Stimulated activated CD4-positive, alpha-beta T cell treated with anti-CD3 and anti-CD28 coated beads, Interleukin-15, amount 100 ng/mL, for 1 hour (primary cell): ENCODE measurements at places on chromosomes 11 and 22.

DNA sequence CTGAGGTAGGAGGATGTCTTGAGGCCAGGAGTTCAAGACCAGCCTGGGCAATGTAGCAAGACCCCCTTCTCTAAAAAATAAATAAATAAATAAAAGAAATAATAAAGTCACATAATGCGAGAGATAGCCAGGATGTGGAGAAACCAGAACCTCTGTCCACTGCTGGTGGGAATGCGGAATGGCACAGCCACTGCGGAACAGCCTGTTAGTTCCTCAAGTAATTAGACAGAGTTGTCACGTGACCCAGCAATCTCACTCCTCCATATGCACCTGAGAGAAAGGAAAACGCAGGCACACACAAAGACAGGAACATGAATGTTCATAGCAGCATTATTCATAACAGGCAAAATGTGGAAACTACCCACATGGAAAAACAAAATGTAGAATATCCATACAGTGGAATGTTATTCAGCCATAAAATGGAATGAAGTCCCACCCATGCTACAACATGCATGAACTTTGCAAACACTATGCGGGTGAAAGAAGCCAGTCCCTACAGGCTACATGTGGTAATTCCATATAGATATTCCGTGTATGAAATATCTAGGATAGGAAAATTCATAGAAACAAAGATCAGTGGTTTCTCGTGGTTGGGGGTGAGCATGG is 27.4 kb downstream of the LIF start:
- DNase-seq, result no peak

DNA sequence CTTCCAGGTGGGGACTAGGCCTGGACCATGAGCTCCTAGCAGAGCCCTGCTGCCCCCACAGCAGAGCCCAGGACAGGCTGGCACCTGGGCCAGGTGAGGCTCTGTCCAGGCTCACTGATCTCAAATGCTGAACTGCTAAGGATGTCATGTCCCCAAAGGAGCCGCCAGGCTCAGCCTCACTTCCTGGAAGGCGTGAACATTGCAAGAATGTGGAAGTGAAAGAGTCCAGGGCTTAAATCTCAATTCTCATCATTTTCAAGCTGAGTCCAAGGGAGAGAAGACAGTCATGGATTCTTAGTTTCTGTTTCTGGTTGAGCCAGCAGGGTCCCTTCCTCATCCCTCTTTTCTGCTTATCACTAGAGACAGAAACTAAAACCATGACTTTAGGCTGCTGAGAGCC is 5.0 kb downstream of the ASCL2 start:
- no peak for DNase-seq

- DNase-seq, result no peak
Observed at GRCh38 chr11:10692531-10693115, 932 bp downstream of the IRAG1 start.

GRCh38 chr22:34914846-34915245 is 151.1 kb upstream of the ISX start:
- no peak for DNase-seq

DNA sequence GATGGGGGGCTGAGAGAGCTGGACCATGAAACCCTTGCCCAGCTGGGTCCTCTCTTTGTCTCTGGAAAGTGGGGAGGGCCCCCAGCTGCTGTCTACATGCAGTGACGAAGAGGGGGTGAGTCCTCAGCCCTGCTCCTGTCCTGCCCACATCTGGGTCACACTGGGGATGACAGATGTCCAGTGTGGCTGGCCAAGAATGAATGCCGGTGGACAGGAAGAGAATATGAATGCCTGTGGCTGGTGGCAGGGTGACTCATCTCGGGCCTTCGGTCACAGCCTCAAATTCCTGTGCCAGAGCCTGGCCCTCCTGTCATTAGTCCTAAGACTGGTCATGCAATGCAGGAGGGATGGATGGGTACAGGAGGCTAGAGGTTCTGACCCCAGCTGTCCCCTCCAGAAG is 2.2 kb upstream of the PNPLA3 start:
- no peak for DNase-seq

GRCh38 chr11:12941671-12942070 is 67.4 kb upstream of the RASSF10 start:
- no peak for DNase-seq

DNA sequence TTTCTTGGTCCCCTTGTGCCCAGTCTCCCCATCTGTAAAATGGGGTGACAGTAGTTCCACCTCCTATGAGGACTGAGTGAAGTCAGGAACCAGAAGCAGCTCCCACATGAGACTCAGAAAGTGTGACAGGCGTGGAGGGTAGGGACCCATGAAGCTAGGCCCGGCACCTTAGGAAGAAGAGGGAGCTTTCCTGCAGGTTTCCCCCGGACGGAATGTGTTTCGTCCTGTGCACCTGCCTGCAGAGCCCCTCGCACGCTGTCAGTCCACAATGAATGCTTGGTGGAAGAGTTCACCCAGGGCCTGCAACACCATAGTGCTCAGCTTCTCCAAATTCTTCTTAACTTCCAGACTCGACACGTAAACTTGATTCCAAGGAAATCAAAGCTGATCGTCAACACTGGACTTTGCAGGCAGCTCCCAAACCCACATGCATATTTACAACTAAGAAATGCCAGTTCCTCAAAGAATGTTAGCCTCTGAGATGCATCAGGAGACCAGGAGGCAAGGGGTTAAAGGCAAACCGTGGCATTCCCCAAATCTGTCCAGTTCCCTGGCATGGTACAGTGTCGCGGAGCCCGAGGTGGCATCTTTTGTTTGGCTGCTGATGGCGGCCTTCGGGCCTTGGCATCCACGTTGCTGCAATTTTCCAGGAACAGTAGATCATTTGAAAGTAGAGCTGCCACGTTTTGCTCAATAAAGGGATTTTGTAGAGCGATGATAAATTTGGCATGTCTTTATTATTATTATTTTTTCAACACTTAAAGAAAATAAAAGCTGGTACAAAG is 15.4 kb downstream of the LRP5 start:
- no peak for DNase-seq

- no peak for DNase-seq
Observed at GRCh38 chr11:34616830-34617504, 3.9 kb upstream of the EHF start.

- no peak for DNase-seq
Observed at GRCh38 chr11:115366826-115367225, 137.4 kb downstream of the CADM1 start.

- no peak for DNase-seq
Observed at GRCh38 chr11:71391352-71391751, 56.8 kb downstream of the DHCR7 start.

DNA sequence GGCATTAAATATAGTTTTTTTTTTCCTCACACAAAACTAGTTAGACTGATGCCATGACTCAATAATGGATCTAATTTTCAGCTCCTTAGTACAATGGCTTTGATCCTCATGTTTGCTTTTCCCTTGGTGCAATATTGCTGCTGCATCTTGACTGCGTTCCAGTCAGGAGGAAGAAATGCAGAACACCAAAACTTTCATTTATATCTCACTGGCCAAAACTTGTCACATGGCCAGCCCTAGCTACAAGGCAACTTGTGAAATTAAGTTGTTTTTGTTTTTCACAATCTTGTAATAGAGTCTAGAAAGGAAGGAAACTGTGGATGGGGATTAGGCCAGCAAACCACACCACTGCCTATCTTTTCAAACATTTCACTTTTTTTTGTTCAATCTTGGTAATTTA is 36.7 kb downstream of the SMC1B start:
- DNase-seq, result no peak

DNA sequence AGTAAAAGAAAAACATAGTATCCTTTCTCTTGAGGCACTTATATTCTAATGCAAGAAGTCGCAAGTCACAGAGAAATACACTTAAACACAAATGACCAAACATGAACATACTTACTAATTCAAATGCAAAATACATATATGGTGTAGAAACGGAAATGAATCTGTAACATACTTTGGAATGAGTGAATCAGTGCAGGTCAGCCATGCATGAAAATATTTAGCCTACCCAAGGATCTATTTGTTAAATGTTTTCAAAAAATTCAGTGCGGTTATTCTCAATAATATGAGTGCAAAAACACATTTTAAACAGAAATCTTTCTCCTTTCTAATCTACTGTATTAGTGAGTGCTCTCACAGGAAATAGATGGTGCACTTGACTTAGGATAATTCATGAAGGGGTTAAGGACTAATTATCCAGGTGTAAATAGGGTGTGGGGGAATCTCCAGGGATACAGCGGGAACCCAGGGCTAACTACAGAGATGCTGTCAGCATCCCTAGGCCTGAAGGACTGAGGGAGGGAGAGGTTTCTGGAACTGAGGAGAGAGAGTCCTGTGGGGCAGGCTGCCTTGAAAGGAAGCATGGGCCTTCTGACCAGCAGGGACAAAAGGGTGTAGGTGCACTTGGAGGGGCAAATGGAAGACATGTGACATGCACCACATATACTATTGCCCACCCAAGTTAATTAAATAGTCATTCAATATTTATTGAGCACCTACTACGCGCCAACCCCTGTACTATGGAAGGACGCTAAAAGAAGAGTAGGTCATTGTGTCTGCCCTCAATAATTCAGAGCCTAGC is 139.2 kb downstream of the MAML2 start:
- DNase-seq, result no peak

GRCh38 chr11:105142167-105142566 is 2.6 kb upstream of the CARD18 start:
- no peak for DNase-seq

- DNase-seq, result peak; percentile 31
Observed at GRCh38 chr11:75802913-75803820, 11.8 kb upstream of the UVRAG start.

DNA sequence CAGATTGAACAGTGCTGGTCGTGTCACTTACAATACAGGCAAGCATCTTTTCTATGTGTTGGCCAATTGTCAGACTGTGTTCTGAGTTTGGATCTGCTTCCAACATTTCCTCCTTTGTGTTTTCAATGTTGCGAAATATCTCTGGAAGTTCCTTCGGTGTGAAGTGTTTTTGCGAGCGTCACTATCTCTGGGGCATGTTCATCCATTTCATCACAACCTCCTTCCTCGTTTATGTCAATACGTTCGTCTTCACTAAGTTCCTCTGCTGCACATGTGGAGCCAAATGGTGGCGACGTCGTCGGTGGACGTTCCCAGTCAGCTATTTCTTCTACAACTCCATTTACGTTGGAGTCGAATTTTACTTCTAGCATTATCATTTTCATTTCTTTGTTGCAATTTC is 100.2 kb upstream of the LMO1 start:
- no peak for DNase-seq

- DNase-seq, result no peak
Observed at GRCh38 chr11:71322192-71322735, 69.9 kb upstream of the SHANK2 start.

DNA sequence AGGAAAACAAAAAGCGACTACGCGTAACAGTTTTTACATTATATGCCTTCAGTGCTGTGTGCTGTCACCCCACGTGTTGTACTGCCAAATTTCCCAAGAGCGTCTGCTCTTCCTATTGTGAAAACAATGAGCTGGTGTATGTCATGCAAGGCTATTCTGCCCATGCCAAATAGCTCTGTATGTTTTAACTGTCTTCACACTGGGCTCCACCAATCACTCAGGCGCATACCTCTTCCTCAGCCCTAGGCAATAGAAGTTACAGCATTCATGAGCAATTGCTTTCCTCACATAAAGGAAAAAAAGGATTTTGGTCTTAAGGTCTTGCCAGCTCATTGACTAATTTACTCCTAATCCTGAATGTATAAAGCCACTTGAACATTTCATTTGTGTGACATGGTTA is 606.8 kb downstream of the NTM start:
- no peak for DNase-seq

- no peak for DNase-seq
Observed at GRCh38 chr11:73239111-73239521, 21.0 kb downstream of the P2RY2 start.

DNA sequence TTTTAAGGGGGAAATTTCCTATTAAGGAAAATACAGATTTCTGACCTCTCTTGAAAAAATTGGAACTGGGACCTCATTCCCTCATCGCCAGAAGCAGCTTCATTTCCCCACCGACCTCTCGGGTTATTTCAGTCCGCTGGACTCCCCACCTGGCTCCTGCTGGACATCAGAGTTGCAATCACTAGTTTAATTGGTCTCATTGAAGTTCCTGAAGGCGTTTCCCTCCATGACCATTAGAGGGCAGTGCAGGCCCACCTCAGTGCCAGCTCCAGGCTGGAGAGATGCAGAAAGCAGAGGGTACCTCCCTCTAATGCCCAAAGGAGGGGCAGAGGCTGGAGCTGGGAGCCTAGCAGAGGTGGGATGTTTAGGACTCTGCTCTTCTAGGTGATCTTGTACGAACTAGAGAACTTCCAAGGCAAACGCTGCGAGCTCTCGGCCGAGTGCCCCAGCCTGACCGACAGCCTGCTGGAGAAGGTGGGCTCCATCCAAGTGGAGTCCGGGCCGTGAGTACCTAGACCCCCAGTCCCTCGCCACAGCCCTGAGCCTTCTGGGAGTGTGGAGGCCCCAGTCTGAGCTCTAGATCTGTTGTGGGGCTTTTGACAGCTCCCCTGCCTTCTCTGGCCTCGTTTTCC is 2.7 kb downstream of the CRYBB3 start:
- DNase-seq, result peak; percentile 27

- DNase-seq, result no peak
Observed at GRCh38 chr22:24341627-24342026, 71.0 kb downstream of the SPECC1L start.

- no peak for DNase-seq
Observed at GRCh38 chr11:102457865-102458264, 5.3 kb upstream of the TMEM123 start.

DNA sequence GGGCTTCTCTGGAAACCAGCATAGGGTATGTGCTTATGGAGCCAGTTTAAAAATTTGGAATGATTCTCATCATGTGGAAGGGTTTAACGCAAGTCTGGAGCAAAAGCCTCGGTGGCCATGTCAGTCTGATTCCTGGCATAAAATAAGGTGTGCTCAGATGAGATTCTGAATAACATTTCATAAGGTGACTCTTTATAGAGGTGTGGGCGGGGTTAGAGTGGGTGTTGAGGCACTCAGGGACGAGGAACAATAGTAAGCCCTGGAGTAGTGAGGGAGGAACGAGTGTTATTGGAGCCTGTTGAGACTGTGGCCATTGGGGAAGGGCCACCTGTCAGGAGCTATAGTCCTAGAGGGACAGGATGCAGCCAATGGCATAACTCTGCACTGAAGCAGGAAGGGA is 13.0 kb upstream of the KIRREL3 start:
- DNase-seq, result no peak

DNA sequence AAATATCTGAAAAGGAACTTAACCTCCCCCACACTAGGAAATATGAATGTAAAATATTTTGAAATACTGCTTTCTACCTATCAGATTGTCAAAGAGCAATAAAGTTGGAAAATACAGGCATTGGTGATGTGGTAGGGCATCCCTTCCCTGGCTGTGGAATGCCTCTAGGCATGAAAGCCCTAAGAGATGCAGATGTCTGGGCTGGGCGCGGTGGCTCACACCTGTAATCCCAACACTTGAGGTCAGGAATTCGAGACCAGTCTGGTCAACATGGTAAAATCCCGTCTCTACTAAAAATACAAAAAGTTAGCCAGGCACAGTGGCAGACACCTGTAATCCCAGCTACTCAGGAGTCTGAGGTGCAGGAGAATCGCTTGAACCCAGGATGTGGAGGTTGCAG is 22.0 kb downstream of the ARAP1 start:
- DNase-seq, result no peak

- DNase-seq, result no peak
Observed at GRCh38 chr11:7020183-7020917, at the start of the genes NLRP14 and ZNF214. Gene NLRP14 (plus strand): TSS chr11:7020479. CDS start chr11:7038587, 18,108 bp downstream. Gene ZNF214 (minus strand): TSS chr11:7020346. CDS start chr11:7002835, 17,511 bp downstream.
